ENCODE measurements at places on chromosomes 6 and 20. TPM values are rescaled to one million over a fixed set of nuclear protein-coding genes. Genes with fewer than 3 reads are reported as not detected.
A peak's percentile ranks its signal among the peaks of the same experiment; 100 is the strongest.

- DNase-seq: no peak
Measured at GRCh38 chr6:37062424-37062823, 57.0 kb downstream of the FGD2 start.

- no peak for DNase-seq
Measured at GRCh38 chr6:114051031-114051430, 80.1 kb upstream of the HDAC2 start.

KIAA0408 gene
- total RNA-seq: 0.28 TPM

SAYSD1 gene
- 12.2 TPM for total RNA-seq

BACH2 gene
- total RNA-seq: 1.9 TPM

DNA sequence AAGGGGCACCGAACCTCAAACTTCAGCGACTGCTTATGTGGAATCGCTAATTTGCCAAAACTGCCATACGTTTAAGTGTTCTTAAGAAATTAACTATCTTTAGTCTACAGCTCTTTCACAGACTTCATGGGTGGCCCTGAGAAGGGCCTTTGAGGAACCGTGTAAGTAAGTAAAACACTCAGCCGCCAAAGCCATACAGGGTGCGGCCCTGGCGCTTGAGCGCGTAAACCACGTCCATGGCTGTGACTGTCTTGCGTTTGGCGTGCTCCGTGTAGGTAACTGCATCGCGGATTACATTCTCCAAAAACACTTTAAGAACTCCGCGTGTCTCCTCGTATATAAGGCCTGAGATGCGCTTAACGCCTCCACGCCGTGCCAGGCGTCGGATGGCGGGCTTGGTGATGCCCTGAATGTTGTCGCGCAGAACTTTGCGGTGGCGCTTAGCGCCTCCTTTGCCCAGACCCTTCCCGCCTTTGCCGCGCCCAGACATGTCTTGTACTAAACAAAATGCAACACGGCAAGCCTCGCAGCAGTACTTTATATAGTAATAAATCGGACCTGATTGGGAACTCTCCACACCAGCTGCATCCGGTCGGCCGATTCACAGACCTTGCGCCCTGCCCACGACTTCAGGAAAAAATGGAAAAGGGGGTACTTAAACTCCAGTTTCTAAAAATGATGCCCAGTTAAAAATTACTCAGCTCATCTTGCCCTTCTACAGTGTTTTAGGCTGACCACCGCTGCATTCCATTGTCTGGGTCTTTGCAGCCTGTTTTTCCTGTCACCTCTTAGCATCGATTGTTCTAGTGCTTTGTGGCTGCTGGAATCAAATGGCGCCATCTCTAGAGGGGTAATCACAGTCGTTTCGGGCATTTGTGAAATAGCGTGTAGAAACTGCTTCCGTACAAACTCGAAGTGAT, 38.9 kb downstream of the OR2B2 start:
- DNase-seq: peak; percentile 85

DNA sequence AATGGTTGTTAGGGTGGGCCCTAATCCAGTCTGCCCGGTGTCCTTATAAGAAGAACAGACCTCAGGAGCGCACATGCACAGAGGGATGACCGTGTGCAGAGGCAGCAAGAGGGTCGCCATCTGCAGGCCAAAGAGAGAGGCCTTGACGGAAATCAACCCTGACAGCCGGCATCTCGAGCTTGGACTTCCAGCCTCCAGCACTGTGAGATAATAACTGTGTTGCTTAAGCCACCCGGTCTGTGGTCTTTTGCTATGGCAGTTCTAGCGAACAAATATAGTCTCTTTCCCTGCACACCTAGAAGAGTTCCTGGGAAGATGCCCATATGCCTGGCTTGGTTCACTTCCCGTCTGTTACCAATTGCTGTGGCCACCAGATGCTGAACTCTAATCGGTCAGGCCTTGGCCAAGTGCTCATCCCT, 35.3 kb upstream of the PTGIS start:
- DNase-seq: no peak

DNA sequence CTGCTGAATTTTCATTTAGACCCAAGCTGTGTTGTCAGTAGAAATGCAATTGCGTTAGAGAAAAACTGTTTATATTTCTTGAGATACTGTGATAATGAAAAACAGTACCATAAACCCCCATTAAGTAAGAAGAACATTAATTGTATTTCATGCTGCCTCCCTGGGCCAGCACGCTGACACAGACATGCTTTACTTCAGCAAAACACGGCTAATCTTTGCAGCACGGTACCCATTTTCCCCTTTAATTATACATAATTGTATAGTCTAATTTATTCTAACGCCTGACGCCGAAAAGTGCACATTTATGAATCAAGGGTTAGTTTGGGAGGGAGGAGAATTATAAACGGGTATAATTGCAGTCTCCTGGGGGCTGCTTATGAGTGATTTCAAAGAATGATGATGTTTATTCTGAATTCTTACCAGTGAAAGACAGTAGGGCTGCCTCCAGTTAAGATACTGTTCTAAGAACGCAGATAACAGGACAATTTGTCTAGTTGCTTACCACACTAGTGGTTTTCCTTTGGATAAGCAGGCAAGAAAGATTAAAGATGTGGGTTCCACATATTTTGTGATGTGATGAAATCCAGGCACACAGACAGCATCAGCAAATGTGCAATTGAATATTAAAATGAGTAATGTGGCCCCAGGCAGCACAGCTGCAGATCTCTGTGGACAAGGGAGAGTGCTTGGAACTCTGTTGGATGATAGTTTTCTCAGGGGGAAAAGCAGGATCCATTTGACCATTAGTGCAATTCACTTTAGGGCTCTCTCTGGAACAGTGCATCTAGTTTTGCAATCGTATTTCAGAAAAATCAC, 4.7 kb upstream of the SULF2 start:
- no peak for DNase-seq

DNA sequence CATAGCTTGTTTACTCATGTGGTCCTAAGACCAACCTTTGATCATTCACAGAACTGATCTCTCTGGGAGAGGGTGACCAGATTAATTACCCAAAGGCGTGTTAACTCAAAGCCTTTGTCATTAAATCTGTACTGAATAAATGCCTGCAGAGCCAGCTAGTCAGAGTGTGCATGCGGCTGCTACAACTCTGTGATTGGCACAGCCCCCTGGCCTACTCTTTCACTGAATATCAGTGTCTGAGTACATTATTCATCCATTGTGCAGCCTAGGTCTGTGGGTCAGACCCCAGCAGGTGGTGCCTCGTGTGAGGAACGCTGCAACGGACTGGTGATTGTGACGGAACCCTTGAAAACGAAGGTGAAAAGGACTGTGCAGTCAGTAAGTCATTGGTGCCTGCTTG, 663.6 kb downstream of the PHF3 start:
- no peak for DNase-seq

DNA sequence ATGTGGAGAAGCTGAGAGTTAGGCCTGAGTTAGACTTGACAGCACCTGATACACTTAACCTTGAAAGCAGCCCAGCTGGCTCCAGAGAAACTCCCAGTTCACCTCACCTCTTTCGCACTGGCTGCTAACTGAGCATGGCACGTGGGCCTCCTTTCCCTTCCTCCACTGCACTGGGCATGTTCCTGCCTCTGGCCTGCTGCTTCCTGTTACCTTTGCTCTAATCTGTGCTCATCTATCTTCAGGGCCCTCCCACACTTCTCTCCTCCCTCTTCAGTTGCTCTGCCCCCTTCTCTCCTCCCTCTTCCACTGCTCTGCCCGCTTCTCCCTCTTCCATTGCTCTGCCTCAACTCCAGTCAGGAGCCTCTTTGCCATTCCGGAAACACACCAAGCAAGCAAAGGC, 13.7 kb upstream of the UBE2V1 start:
- no peak for DNase-seq

- no peak for DNase-seq
Measured at GRCh38 chr6:90397929-90398674, 101.5 kb upstream of the BACH2 start.

C6orf141 gene
- 0.14 TPM for total RNA-seq

Measured in liver (tissue), 10 donors.